ENCODE measurements at places on chromosomes 12 and 14. TPM values are rescaled to one million over a fixed set of nuclear protein-coding genes. Genes with fewer than 3 reads are reported as not detected.

DNA sequence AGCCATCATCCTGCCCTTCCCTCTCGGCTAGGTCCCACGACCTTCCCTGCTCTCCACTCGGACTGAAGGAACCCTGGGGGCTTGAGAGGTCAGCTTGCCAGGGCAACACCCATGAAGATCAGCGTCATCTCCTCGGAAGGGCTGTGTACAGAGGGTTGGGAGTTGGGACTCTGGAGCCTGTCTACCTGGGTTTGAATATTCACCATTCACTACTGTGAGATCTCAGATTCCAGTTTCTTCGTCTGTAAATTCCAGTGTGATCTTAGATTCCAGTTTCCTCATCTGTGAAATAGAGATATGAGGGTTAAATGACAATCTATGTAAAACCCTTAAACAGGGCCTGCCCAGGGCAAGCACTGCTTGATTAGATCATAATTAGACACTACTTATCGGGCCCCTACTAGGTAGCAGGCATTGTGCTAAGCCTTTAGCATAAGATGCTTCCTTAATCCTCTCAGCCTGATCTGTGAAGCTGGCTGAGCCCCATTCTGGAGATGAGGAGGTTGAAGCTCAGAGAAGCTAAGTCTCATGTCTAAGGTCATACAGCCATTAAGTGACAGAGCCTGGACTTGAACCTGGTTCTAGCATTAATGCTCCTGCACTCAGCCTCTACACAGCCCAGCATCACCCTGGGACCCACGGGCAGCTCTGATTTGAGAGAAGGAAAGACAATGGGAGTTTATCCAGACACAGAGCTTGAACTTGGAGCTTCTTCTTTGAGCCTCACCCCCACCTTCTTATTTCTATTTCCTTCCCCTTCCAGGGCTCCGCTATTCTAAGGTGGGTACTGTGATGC, 612 bp upstream of the ZDHHC22 start:
- no peak for DNase-seq

DNA sequence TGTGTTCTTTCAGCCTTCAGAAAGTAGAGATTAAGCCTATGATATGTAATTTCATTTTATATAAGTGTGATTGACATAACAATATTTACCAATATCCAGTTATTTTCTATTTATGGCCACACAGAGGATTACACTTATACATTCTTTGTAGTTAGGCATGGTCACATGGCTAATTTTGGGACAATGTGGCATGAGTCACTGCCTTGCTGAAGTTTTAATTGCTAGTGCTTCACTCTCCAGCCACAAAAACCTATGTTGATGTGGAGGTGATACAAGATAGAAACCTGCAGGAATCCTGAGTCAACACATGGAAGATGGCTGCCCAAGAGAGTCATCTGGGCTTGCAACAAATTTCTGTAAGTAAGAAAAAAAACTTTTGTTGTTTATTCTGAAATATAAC, 17.0 kb downstream of the CLEC14A start:
- DNase-seq, result no peak

DNA sequence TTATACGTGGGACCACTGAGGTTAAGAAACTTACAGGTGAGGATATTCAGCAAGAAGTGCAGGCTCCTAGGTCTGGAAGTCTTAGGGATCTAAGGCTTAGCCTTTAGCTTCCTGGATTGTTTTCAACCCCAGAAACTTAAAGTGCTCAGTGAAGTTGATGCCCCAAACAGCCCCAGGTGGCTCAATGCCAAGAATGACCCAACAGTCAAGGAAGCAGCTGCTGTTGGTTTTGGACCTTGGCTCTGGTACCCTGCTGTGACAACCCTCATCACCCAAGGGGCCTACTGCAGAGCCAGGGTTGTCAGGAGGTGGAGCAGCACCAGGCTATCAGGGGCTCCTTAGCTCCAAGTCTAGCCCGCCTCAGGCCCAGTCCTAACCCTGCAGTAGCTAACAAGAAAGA, 36.8 kb downstream of the VDR start:
- peak; percentile 36 for DNase-seq

DNA sequence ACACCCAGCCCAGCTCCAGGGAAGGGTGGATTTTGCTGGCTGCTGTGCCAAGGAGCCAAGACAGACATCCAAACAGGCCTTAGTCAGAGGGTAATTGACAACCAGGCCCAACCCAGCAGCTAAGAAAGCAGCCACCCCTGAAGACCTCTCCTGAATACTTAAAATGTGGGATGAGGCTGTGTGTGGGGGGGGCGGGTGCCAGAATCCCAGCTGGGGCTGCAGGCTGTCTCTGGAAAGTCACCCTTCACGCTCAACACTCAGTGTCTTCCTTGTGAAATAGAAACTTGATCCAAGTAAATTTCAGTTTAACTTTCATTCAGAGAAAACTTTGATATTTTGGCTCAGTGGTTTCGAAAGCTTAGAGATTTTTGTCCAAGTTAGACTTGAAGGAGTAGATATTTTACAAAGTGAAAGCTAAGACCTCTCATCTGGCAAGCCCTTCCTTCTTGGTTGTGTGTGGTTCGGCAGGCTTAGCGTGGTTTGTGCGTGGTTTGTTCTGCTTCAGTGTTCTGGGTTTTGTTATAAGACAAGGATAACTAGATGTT, 5.1 kb downstream of the PAPLN start:
- DNase-seq, result peak; percentile 51

GRCh38 chr14:93564918-93565317, 134.2 kb downstream of the UNC79 start:
- no peak for DNase-seq

DNA sequence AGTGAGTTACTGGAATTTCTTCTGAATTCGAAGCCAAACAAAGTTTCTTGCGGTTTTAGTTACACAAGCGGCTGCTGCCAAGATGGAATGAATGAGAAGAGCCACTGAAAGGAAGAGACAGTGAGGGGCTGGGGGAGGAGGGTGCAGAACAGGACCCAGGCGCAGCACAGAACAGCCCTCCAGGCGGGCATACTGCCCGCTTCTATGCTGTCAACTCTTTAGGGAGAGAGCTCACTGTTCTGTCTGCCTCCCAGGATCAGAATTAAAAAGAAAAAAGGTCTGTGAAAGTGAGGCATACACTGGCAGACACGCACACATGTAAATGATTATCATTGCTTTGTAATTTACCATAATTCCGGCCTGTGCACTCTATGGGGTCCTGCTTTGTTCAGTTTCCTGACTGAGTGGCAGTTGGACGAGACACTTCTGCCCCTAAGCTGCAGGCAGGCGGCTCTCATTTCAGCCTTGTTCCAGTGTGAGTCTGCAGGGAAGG, 231.6 kb downstream of the CACNA1C start:
- no peak for DNase-seq

DNA sequence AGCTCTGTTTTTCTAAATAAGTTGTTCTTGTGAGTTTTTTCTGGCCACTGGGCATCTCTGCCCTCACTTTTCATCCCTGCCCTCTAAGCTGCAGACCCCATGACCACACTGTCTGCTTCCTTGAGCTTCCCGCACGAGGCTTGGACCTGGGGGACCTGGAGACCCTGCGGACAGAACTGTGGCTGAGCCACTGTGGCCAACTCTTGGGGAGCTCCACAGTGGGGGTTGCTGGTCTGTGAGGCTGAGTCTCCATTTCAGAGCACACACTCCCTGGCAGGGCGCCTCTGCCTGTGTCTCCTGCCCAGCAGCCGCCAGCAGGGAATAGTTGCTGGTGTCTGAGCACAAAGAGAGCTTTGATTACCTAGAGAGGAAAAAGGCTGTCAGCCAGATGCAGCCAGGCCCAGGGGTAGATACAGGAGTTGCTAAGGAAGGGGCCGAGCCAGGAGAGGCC, 13.1 kb upstream of the RIN3 start:
- no peak for DNase-seq

GRCh38 chr12:7460375-7461259, 16.7 kb upstream of the CD163L1 start:
- DNase-seq, result no peak

DNA sequence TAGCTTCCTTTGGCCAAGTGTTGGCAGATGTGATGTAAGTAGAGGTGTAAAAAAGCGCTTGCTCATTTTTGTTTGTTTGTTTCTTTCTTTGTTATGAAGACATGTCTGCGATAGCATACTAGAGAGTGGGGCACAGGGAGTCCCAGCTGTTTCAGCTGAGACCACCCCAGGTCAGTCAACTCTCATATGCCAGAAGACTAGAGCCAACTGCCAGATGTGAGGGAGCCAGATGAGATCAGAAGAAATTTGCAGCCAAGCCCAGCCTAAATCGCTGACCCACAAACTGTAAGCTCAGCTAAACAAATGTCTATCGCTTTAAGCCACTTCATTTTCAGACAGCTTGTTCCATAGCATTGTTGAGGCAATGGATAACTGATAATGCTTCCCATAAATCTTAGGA, 397.1 kb downstream of the APAF1 start:
- no peak for DNase-seq

DNA sequence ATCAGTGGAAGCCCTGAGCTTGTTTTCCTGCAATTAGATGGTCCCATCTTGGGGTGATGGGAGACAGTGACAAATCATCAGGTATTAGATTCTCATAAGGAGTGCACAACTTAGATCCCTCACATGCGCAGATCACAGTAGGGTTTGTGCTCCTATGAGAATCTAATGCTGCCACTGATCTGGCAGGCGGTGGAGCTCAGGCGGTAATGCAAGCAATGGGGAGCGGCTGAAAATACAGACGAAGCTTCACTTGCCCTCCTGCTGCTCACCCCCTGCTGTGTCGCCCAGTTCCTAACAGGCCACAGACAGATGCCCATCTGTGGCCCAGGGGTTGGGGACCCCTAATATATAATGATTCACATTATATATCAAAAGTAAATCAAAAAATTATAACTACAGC, 258.8 kb upstream of the USP15 start:
- no peak for DNase-seq

- no peak for DNase-seq
Measured at GRCh38 chr14:98622208-98623051, 649.6 kb downstream of the BCL11B start.

DNA sequence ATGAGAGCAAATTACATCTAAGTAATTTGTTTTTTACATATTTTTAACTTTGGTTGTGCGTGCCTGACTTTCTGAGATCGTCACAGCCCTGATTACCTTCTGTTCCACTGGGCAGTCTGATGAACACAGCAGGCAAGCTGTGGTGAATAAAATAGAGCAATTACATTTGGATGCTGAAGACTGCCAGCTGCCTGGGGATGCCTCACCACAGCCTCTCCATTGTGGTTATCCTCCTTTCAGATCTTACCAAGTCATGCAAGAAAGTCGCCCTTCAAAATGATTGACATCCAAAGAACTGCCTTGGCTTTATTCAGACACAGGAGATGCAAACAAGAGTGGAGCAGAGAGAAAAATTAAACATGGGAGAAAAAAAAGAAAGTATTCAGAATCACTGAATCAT, 456.6 kb upstream of the TMPO start:
- no peak for DNase-seq

- DNase-seq, result no peak
Measured at GRCh38 chr12:104737791-104738301, 220.2 kb downstream of the SLC41A2 start.

DNA sequence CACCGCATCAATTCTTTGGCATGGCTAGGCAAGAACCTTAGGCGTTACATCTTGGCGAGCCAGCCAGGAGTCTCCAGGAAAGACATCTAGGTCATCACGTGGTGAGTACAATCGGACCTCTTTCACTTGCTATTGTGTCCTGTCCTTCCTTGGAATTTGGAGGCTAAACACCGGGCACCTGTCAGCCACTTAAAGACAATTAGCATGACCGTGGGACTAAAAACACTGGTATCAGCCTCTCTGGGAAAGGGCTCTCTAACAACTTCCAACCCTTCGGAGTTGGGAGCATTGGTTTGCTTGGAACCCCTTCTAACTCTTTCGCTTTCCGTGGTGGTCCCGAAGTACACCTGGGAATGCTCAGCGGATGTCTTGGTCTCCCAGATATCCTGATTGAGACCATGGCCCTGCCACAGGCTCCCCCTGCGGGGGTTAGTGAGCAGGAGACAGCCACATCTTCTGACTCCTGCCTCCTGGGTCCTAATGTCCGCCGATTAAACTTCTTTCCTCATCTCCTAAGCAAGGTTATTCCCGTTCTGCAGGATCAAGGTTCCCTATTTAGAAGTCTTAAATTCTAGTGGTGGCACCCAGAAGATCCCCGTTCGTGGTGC, 971.7 kb downstream of the FSCB start:
- no peak for DNase-seq

GRCh38 chr14:68672609-68673285, 120.1 kb downstream of the ZFP36L1 start:
- DNase-seq, result no peak

DNA sequence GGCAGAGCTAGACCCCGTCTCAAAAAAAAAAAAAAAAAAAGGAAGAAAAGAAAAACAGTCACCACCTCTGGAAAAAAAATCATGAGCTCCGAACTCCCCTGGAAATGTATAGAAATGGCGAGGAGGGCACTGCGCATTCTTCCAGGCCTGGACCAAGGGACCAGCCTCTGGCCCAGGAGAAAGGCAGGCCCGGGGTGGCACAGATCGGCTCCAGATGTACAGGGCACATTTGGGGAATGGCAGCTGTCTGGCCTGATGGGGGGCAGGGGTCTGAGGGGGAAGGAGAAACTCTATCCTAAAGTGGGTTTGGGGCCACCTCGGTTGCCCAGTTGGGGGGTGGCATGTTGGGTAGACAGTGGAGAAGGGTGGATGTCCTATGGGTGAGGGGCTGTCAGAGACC, 46.0 kb upstream of the EML1 start:
- DNase-seq, result no peak

Gene ORAI1
- 27.4 TPM for total RNA-seq

Gene DEGS2
- total RNA-seq, result not detected

Gene KRT7
- total RNA-seq, result 0.39 TPM

Gene LBHD2
- not detected for total RNA-seq

Gene ASIC1
- 0.79 TPM for total RNA-seq

Gene CCDC60
- not detected for total RNA-seq

Gene SLC22A17
- total RNA-seq, result 6.3 TPM

Gene CPNE6
- total RNA-seq, result not detected

Gene ARHGEF25
- 2.9 TPM for total RNA-seq

Gene CRACR2A
- total RNA-seq, result 1.7 TPM

Gene PSMB5
- 307 TPM for total RNA-seq

Gene MNAT1
- 54.5 TPM for total RNA-seq
